ENCODE measurements at places on chromosomes 4 and X. TPM values are rescaled to one million over a fixed set of nuclear protein-coding genes. Genes with fewer than 3 reads are reported as not detected.

SMPX gene
- not detected for total RNA-seq

SLC25A31 gene
- not detected for total RNA-seq

HTR2C gene
- under 0.01 TPM for total RNA-seq

SPRY1 gene
- 1.3 TPM for total RNA-seq

CXXC4 gene
- total RNA-seq: 0.39 TPM

RASGEF1B gene
- total RNA-seq: 2.7 TPM

PGRMC2 gene
- total RNA-seq: 84.0 TPM

GCNA gene
- 4.7 TPM for total RNA-seq

SOX3 gene
- total RNA-seq: not detected

MAGEA10 gene
- total RNA-seq: not detected

USP17L5 gene
- not detected for total RNA-seq

RXFP1 gene
- total RNA-seq: not detected

SLC2A9 gene
- total RNA-seq: 0.22 TPM

FAM47A gene
- total RNA-seq: not detected

MSL3 gene
- total RNA-seq: 28.1 TPM

SLC6A8 gene
- total RNA-seq: 4.0 TPM

TRIM61 gene
- total RNA-seq: 5.9 TPM

NXT2 gene
- 5.5 TPM for total RNA-seq

CYSLTR1 gene
- total RNA-seq: not detected

PDE5A gene
- 8.5 TPM for total RNA-seq

NHS gene
- total RNA-seq: under 0.01 TPM

ELF4 gene
- total RNA-seq: 42.4 TPM

SPANXC gene
- total RNA-seq: not detected

CAMK2D gene
- total RNA-seq: 103 TPM

NEK1 gene
- total RNA-seq: 11.8 TPM

GPC3 gene
- total RNA-seq: 22.8 TPM

MAGEA2B gene
- not detected for total RNA-seq

UCHL1 gene
- 3.9 TPM for total RNA-seq

TRPC5OS gene
- not detected for total RNA-seq

ODAPH gene
- total RNA-seq: 3.5 TPM

PDLIM3 gene
- total RNA-seq: not detected

SPANXN3 gene
- not detected for total RNA-seq

ADGRG4 gene
- total RNA-seq: under 0.01 TPM

ESX1 gene
- total RNA-seq: not detected

RASSF6 gene
- total RNA-seq: 0.39 TPM

SLC7A11 gene
- 13.4 TPM for total RNA-seq

CENPE gene
- 4.2 TPM for total RNA-seq

PCDH18 gene
- total RNA-seq: 0.87 TPM

CT55 gene
- total RNA-seq: not detected

YY2 gene
- total RNA-seq: 0.98 TPM

GPRASP1 gene
- 1.3 TPM for total RNA-seq

SSX4 gene
- not detected for total RNA-seq

KCND1 gene
- total RNA-seq: 0.11 TPM

BEX2 gene
- 2.1 TPM for total RNA-seq

NDUFB11 gene
- 89.1 TPM for total RNA-seq

CENPVL1 gene
- not detected for total RNA-seq

TCEAL3 gene
- 45.9 TPM for total RNA-seq

FAT4 gene
- total RNA-seq: 9.0 TPM

PABPC4L gene
- 2.0 TPM for total RNA-seq

MTMR8 gene
- 0.79 TPM for total RNA-seq

PWWP3B gene
- total RNA-seq: 5.1 TPM

F8A3 gene
- 3.9 TPM for total RNA-seq

Measured in placental epithelial cell (primary cell).